ENCODE measurements at places on chromosomes 7 and 10.

DNA sequence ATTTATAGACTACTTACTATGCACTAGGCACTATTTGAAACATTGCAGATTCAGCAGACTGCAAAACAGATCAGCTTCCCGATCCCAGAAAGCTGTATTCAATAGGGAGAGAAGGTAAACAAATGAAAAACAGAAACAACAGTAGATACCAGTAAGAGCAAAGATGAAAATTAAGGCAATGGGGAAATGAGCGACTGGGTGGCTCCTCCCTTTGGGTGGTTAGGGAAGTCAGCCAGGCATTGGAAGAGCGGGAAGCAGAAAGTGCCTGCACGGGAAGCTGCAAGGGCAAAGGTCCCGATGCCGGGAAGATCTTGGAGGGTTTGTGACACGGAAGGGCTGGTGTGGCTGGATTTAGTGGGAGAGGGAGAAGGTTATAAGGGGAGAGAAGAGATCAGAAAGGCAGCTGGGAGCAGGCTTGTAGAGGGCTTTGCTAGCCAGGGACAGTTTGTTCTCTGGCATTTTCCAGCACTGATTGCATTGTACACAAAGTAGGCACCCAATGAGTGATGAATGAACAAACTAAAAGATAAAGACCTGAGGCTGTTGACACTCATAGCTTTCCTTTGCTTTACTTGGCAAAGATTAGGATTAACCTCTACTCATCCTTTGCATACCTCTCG, 67.8 kb downstream of the NAMPT start:
- no peak for DNase-seq

DNA sequence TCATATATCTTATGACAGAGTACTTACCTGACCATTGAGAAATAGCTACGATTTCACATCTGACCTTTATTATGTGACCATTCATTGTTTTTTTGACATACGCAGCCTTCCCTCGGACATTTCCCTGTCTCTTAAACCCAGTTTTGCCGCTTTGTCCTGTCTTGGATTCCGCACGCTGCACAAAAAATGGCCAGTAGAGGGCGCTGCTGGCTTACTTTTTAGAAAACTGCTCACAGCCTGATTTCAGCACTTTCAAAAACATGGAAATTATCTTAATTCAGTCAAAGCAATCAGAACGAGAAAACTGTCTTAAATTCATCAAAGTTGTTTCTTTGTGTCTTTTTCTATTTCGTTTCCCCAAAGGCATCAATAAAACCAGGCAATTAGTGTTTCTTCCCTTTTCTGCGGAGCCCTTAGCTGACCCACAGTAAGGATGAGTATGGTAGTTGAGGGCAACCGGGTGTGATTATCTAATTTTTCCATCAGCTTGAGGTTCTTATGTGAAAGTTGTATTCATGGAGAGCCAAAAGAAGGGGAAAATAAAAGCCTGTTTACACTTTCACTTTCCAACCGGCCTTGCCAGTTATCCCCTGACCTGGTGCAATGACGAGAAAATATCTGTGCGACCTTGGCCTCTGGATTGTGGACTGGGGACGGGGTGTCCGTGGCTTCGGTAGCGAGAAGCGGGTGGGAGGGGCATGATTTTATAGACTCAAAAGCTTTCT, 144.4 kb downstream of the DYNC1I1 start:
- peak; percentile 79 for DNase-seq

DNA sequence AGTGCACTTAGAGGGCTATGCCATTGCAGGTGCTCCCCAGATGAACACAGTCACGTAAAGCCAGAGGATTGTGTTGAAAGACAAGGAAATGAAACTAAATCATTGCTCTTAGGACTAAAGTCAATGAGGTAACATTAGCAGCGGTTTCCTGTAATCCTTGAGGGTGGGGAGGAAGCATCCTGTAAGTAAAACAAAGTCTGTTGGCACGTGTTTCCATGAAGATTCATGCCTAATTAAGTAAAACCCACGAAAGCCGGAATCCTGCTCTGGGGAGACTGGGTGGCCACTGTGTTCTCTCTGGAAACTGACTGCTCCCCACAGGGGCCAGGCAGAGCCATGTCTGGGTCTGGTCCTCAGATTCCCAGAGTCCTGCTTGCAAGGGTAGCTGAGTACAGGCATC, 18.3 kb downstream of the STEAP1B start:
- DNase-seq: no peak

DNA sequence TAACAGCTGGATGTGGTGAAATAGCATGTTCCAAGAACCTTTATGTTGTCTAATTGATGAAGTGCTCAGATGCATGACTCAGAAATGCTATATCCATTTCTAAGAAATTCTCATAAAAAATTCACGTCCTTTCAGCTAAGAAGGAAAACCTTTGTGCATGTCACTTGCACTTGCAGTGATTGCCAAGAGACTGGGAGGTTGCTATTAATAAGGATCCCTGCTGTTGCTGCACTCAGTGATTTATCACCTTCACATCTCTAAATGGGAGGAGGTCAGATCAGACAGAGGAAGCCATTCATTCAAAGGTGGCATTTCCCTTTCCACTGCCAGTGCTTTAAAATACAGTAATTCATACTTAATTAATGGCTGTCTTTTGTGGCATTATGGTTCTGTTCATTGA, 89.5 kb downstream of the THSD7A start:
- peak; percentile 46 for DNase-seq

DNA sequence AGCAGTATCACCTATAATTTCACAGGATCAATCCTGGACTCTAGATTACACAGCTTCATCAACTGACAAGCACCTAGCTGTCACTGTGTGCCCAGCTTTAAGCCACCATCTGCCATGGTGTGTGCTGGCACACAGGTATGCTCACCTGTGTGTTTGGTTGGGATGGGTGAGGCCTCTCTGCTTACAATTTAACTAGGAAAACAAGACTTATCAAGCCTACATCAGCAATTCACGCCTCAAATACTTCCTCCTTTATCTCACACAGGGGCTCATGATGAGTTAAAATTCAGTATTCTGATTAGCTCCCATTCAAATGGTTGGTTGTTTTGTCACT, 608.2 kb downstream of the PARD3 start:
- no peak for DNase-seq

DNA sequence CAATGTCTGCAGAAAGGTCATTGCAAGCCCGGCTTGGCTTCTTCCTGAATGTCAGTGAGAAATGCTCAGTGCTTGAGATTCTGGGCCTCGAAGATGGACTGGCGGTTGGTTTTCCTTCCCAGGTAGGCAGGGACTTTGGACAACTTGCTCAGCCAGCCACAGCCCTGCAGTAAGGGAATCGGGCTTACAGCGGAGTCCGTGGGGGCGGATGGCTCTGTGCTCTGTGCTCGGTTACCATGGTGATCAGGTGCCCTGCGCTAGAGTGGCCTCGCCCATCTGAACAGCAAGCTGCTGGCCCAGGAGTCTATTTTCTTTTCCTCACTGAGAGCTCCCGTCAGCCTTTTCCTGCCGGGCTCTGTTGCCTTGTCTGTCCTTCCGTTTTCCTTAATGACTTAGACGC, 77.8 kb upstream of the SH2B2 start:
- DNase-seq: no peak

Data from putamen (tissue), 1 donor.